Left renal pelvis (tissue), 4 donors: ENCODE measurements at places on chromosomes 3 and 15. TPM values are rescaled to one million over a fixed set of nuclear protein-coding genes. Genes with fewer than 3 reads are reported as not detected.

The AP3B2 gene
- 2.0 TPM for polyA plus RNA-seq

GRCh38 chr3:52998771-52999513, 46.9 kb downstream of the SFMBT1 start:
- no peak for DNase-seq

DNA sequence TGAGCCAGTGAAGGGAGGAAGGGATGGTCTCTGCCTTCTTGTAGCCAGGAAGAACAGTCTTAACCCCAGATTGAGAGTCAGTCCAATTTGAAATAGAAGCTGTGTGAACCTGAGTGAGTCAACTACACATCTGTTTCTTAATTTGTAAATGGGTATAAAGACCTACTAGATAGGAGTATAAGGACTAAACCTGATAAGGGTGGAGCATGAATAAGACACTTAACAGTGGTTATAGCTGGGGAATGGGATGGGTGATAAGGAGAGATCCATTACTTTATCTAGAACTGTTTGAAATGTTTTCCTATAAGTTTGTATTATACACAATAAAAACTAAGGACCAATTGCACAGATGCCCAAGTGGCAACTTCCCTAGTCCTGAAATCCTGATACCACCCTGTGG, 1.4 kb downstream of the MAN2C1 start:
- no peak for DNase-seq

The TMEM212 gene
- 0.10 TPM for polyA plus RNA-seq

The CLDN18 gene
- 2.2 TPM for polyA plus RNA-seq

The LINGO1 gene
- 16.1 TPM for polyA plus RNA-seq

The FBXL2 gene
- polyA plus RNA-seq = 31.2 TPM

GRCh38 chr3:29291260-29291981, 10.6 kb downstream of the RBMS3 start:
- DNase-seq = no peak

DNA sequence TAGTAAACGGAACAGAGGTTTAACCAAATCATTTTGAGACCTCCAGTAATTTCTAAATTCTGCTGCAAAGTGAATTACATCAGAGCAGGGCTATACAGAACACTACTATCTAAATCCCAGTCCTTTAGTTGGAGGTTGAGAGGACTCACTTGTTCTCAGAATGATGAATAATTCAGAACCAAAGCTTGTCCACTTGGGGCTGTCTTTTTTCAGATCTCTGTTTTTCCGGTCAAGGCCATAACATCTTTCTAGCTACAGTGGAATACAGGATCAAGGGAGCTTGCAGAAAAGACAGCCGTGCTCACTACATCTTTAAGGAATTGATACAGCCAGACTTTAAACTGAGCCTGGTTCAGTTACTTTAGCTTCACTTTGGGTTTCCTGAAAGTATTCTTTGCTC, 194.5 kb downstream of the EFHB start:
- DNase-seq = no peak

The PAK6 gene
- polyA plus RNA-seq = 5.7 TPM

The TRIM42 gene
- polyA plus RNA-seq = not detected

GRCh38 chr15:69869291-69869690, 228.4 kb downstream of the TLE3 start:
- no peak for DNase-seq

DNA sequence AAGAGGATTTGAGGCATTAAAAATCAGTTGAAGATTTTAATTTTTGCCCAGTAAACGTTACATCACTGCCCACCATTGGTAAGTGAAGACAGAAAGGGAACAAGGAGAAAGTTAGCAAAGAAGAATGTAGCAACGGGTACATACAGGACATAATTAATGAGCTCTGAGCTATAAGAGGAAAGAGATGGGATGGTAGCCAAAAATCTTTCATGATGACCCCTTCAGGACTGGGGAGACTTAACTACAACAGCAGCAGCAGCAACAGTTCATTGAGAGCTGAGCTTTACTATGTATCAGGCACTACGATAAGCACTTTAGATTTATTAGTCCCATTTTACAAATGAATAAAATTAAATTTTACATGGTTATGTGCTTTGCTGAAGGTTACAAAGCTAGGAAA, 18.4 kb downstream of the EMC4 start:
- DNase-seq = no peak

GRCh38 chr3:78969483-78969882, 798.3 kb downstream of the ROBO1 start:
- DNase-seq = no peak

The NUP210 gene
- 21.2 TPM for polyA plus RNA-seq

DNA sequence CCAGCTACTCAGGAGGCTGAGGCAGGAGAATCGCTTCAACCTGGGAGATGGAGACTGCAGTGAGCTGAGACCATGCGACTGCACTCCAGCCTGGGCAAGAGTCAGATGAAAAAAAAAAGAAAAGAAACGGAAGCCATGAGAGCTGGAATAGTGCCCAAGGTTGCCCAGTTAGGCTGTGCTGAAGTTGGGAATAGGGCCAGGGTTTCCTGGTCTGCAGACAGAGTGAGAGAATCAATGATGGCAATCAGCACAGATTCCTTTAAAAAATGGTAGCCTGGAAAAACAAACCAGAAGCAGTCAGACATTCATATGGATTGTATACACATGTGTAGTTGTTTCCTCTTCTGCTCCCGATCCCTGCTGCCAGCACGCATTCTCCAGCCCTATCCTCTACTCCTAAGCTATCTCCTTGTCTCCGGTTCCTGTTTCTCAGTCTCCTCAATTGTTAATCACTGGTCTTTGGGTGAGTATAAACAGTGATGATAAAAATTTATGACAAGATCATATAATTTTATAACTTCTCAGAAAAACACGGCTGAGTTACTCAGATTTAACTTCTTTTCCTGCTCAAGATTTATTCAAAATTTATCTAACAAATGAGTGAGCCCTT, 316.2 kb upstream of the UMPS start:
- DNase-seq = no peak

DNA sequence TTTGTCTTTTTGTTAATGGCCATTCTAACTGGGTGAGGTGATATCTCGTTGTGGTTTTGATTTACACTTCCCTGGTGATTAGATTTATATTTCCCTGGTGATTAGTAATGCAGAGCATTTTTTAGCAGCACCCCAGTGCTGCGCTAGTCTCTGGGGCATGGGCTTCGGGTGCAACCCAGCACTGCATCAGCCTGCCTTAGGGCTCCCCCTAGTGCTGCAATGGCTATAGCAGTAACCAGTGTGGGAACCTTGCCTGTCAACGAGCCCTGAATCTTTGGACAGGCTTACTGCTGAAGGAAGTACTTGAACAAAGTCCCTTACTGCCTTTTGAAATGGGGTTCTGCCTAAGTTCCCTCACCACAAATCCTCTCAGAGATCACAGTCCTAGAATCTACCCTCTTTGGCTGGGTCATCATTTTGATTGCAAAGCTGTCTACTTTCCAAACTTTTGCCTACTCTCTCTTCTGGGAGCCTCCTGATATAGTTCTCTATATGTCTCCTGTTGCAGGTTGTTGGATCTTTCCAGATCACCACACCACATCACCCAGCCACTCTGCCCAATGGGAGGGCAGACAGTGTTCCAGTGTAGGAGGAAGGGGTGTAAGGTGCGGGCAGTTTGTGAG, 79.2 kb upstream of the CCNL1 start:
- DNase-seq = peak; percentile 12

The MAGEL2 gene
- 6.8 TPM for polyA plus RNA-seq

The SNX33 gene
- 18.1 TPM for polyA plus RNA-seq

- DNase-seq = no peak
Observed at GRCh38 chr3:139455206-139455605, 21.1 kb downstream of the RBP2 start.

DNA sequence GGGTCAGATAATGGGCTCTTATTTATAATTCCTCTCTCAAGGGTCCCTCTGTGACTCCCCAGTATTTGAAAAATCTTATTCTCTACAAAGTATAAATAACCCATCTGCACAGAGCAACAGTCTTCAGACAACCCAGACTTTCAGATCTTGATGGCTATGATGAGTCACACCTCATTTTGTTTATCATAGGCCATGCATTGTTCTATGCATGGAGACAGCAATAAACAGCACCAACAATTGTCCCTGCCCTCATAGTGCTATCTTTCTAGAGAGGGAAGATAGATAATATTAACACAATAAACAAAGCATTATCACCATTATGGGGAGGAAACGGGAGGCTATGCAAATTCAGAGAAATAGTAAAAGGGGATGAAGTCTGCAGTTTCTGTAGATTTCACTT, 13.4 kb downstream of the FHIT start:
- no peak for DNase-seq

The BFSP2 gene
- polyA plus RNA-seq = not detected

DNA sequence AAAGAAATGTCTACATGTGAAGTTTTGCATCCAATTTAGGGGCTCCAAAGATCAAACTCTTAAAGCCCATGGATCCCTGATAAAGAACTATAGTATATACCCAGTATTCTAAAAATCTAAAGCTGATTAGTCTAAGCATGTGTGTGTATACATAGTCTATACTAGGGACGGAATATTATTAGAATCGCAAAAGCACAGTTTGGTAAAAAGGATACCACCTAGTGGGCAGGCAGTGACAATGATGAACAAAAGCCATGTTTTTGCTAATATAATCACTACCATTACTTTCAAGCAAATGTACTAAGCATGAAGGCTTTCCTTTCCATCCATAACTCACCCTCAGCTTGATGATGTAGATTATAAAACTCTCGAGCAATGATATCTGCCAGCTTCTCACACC, 16.5 kb downstream of the POLQ start:
- DNase-seq = no peak

GRCh38 chr3:147130461-147130860, 275.9 kb downstream of the ZIC4 start:
- DNase-seq = no peak

DNA sequence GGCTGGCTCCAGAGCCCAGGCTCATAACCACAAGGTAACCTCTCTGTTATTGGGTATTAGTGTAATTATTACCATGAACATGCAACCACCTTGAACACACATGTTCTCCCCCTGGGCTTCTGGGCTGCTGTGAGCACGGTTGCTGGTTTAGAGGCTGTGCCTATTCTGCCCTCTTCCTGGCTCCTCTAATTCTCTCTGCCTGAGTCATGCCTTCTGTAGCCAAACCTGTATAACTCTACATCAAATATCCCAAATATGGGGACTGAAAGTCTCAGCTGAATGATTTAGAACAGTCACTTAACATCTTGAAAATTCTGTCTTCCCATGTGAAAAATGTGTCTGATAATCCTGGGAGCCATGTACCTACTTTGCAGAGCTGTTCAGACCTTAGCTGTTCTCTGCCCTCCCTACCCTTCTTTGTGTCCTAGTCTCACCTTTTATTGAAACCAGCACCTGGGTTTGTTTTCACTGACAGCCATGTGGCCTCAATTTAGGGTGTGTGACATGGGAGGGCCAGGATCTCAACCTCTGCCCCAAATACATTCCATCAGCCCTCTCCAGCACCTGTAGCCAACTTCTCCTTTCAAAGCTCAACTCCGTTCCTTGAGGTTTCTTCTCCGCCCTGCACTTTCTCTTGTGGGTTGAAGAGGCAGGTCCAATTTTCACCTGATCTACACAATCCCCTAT, 60.7 kb downstream of the PDZRN3 start:
- no peak for DNase-seq
